ENCODE measurements at places on chromosomes 1 and 21. TPM values are rescaled to one million over a fixed set of nuclear protein-coding genes. Genes with fewer than 3 reads are reported as not detected.

PEAR1 gene
- polyA plus RNA-seq, result 0.03 TPM

- no peaks in the 10 kb centered on the region for H3K4me1 ChIP-seq
- no peak overlapping the region for H3K27ac ChIP-seq
- no peak overlapping the region for H3K4me3 ChIP-seq
- no peaks in the 10 kb centered on the region for H3K27me3 ChIP-seq
Observed at GRCh38 chr1:229596925-229597699, 28.8 kb downstream of the TAF5L start.

LCE6A gene
- polyA plus RNA-seq, result not detected

SETDB1 gene
- 57.4 TPM for polyA plus RNA-seq

DNA sequence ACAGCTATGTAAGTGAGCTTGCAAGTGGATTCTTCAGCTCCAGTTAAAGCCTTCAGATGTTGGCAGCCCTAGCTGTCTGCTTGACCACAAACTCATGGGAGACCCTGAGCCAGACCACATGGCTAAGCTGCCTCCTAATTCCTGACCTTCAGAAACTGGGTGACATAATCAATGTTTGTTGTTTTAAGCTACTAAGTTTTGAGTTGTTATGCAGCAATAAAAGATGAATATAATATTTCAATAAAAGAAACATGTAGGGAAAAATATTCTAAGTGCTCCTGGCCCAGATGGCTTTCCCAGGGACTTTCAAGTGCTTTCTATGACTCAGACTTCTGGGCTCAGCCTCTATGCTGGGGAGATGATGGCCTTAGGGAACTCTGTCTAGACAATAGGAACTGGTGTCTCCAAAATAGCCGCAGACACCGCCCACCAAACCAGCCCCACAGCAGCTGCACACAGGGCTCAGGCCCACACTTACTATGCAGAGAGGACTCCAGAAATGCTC, 20.3 kb upstream of the AZIN2 start:
- no peak overlapping the region for H3K4me3 ChIP-seq
- no peaks in the 10 kb centered on the region for H3K27me3 ChIP-seq
- H3K27ac ChIP-seq, result no peak overlapping the region
- H3K36me3 ChIP-seq, result no peaks in the 10 kb centered on the region
- no peak for DNase-seq

- H3K36me3 ChIP-seq, result peaks cover 2% of the 10 kb centered on the region
- no peaks in the 10 kb centered on the region for H3K27me3 ChIP-seq
- no peak overlapping the region for H3K27ac ChIP-seq
- H3K4me1 ChIP-seq, result peaks cover 3% of the 10 kb centered on the region
Observed at GRCh38 chr1:45942411-45942810, 139.0 kb downstream of the MAST2 start.

GRCh38 chr1:173424143-173424542, 53.0 kb upstream of the PRDX6 start:
- H3K27me3 ChIP-seq, result no peaks in the 10 kb centered on the region
- DNase-seq, result no peak
- H3K27ac ChIP-seq, result no peak overlapping the region
- no peaks in the 10 kb centered on the region for H3K36me3 ChIP-seq
- peaks cover 5% of the 10 kb centered on the region for H3K4me1 ChIP-seq

YARS1 gene
- polyA plus RNA-seq, result 33.0 TPM

- no peak overlapping the region for H3K27ac ChIP-seq
- H3K4me1 ChIP-seq, result no peaks in the 10 kb centered on the region
- H3K36me3 ChIP-seq, result no peaks in the 10 kb centered on the region
Observed at GRCh38 chr1:226786550-226786949, 47.5 kb upstream of the ITPKB start.

DNA sequence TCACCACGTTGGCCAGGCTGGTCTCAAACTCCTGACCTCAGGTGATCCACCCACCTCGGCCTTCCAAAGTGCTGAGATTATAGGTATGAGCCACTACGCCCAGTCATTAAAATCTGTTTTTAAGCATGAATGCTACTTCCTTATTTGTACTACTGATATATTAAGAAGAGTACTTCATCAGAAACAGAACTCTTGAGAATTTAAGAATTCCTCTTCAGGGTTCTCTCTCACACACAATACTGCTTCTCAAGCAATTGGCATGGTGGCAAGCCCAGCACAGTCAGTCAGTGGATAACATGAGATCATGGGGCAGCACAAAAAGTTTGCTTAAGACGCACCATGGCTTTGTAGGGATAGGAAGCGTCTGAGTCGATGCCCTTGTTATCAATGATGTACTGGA, 14.1 kb downstream of the CTSS start:
- H3K4me3 ChIP-seq, result no peak overlapping the region

WNT2B gene
- polyA plus RNA-seq, result 0.54 TPM

DNA sequence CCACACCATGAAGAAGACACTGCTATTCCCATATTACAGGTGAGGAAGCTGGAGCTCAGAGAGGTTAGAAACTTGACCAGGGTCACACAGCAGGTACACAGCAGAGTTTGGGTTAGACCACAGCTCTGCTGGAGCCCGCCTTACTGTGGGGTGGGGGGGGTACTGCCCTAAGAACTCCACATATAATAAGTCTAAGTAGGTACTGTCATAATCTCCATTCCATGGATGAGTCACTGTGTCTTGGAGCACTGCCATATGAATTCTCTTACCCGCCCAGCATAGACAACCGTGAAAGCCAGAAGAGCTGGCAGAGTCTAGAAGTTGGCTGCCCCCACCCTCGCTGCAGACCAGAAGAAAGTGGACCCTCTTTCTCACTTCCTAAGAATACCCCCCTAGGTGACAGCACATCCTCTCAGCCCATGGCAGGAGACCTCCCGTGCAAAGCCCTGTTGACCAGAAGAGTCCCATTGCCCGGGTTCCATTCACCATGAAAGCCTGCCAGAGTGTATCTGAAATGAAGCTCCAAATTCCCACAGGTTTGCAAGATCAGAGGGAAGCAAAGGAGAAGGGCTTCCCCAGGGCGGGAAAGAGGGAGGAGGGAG, 5.2 kb upstream of the PLA2G2D start:
- no peak overlapping the region for H3K4me3 ChIP-seq
- DNase-seq, result no peak
- no peak overlapping the region for H3K27ac ChIP-seq
- H3K27me3 ChIP-seq, result no peaks in the 10 kb centered on the region

DNA sequence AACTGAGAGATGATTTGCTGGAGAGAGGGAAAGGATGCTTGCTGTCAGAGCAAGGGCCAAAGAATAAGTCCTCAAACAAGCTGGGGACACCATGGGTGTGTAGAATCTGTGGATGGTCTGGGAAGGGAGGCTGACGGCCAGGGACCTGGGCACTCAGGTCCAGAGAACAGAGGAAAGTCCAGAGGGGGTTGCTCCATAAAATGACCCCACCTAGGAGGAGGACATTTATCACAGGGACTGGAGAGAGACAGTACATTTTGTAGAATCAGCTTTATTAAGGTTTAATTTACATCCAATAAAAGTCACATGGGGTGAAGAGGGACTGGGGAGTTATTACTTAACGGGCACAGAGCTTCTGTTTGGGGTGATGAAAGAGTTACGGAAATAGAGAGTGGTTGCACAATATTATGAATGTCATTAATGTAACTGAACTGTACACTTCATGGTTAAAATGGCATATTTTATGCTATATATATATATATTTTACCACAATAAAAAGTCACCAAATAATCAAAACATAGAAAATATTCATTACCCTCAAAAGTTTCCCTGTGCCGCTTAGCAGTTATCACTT, 73.0 kb upstream of the ABCD3 start:
- no peak for DNase-seq
- no peak overlapping the region for H3K27ac ChIP-seq
- H3K36me3 ChIP-seq, result no peaks in the 10 kb centered on the region
- no peak overlapping the region for H3K4me3 ChIP-seq
- H3K27me3 ChIP-seq, result no peaks in the 10 kb centered on the region
- no peaks in the 10 kb centered on the region for H3K4me1 ChIP-seq

RHOU gene
- polyA plus RNA-seq, result 0.09 TPM

FALEC gene
- polyA plus RNA-seq, result 1.1 TPM

DNA sequence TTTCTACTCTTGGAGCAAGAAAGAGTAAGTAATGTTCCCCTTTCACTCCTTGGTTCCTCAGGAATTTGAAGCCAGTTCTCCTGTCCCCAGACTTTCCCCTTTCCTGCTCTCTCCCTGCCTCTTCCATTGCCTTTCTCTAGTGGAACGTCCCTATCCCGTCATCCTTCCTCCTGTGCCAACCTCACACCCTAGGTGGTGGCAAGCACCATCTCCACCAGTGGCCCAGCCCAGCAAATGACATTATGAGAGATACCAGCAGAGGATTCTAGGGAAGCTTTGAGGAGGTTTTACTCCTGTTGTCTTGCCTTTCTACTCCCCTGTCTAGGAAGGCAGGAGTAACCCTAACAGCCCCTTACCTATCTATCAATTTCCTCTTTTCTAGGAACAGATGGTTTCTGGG, 8.1 kb upstream of the TACSTD2 start:
- H3K4me3 ChIP-seq, result no peak overlapping the region
- no peaks in the 10 kb centered on the region for H3K36me3 ChIP-seq
- no peaks in the 10 kb centered on the region for H3K4me1 ChIP-seq
- no peak overlapping the region for H3K27ac ChIP-seq
- no peak for DNase-seq

DNA sequence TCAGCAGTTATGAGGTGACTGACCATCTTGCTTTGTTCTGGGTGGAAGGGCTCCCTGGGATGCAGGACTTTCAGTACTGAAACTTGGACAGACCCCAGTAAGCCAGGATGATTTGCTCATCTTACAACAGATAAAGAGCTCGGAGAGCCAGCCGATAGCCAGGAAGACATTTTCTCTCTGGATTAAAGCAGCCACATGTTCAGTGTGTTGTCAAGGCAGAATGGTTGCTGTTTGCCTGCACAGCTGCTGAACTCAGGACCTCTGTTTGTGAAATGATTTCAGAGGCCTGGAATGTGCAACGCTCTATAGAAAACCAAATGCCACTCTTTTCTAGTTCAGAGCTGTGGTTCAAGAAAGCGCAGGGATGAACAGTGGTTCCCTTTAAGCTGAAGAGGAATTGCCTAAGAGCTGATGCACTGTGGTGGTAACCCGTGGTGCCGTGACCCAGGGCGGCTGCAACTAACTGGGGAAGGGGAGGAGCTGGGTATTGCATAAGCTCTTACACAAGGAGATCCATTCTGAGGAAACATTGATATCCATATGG, 40.7 kb downstream of the CASQ2 start:
- no peak overlapping the region for H3K27ac ChIP-seq
- H3K4me3 ChIP-seq, result no peak overlapping the region

DNA sequence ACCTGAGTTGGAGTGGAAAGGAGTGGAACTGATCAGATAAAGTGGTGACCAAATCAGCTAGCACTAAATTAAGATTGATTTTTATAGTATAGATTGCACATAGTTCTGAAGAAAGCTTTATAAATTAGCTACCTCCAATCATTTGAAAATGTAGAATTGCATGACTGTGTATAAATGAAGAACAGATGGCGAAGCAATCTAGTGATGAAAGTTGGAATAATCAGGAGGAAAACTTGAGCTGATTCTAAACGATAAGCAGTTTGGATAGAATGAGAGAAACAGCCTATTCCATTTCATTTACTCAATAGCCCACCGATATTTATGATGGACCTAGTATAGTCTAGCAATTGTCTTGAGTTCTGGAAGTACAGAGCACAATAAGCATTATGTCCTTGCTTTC, 661.5 kb downstream of the PLA2G4A start:
- H3K27me3 ChIP-seq, result no peaks in the 10 kb centered on the region
- H3K27ac ChIP-seq, result no peak overlapping the region
- H3K36me3 ChIP-seq, result no peaks in the 10 kb centered on the region

LCE2B gene
- polyA plus RNA-seq, result not detected

GRCh38 chr1:42963378-42964043, 4.8 kb upstream of the SLC2A1 start:
- H3K4me1 ChIP-seq, result peaks cover 36% of the 10 kb centered on the region
- no peaks in the 10 kb centered on the region for H3K36me3 ChIP-seq
- no peak overlapping the region for H3K4me3 ChIP-seq
- no peaks in the 10 kb centered on the region for H3K27me3 ChIP-seq

DNA sequence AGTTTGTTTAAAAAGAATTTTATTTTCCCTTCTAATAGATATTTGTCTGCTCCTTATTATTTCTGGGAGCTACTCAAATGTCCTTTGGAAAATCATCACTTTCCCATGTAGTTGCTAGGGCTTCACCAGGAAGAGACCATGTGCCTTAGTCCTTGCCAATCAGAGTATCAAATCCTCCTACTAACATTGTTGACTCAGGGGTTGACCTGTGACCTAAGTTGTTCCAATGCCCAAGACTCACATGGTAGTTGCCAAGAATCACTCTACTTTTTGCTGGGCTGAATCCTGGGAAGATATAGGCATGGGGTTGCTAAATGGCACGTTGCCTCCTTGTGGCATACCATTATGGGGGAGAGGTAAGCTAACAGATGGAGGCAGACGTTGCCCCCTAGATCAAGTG, 58.2 kb upstream of the FOXD3 start:
- H3K36me3 ChIP-seq, result no peaks in the 10 kb centered on the region
- peaks cover under 1% of the 10 kb centered on the region for H3K27me3 ChIP-seq
- no peak overlapping the region for H3K27ac ChIP-seq
- H3K4me3 ChIP-seq, result no peak overlapping the region

GRCh38 chr1:8011923-8012858, 13.9 kb downstream of the ERRFI1 start:
- H3K4me1 ChIP-seq, result peaks cover 4% of the 10 kb centered on the region
- no peak overlapping the region for H3K27ac ChIP-seq
- no peak for DNase-seq
- H3K36me3 ChIP-seq, result no peaks in the 10 kb centered on the region
- peaks cover 13% of the 10 kb centered on the region for H3K27me3 ChIP-seq

LRRC71 gene
- polyA plus RNA-seq, result not detected

- H3K27me3 ChIP-seq, result no peaks in the 10 kb centered on the region
- H3K36me3 ChIP-seq, result no peaks in the 10 kb centered on the region
- no peak overlapping the region for H3K27ac ChIP-seq
Observed at GRCh38 chr1:7220007-7220406, 434.8 kb downstream of the CAMTA1 start.

DNA sequence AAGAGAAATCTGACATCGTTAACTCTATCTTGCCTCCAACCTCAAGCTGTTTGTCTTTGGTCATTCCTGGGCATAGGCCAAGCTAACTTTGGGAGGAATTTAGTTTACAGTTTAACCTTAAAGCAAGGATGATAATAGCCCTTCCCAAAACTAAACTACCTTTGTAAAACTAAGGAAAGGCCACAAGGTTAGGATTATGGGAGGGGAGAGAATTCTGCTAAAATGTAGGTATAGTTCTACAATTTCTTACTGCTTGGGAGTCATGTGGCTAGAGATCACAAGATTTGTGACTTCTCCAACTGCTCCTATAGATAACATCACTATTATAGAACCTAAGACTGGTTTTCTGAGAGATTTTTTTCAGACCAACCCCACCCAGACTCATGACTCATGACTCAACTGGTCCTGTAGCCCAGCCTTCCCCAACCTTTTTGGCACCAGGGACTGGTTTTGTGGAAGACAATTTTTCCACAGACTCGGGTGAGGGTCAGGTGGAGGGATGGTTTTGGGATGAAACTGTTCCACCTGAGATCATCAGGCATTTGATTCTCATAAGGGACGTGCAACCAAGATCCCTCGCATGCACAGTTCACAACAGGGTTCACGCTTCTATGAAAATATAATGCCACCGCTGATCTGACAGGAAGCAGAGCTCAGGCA, 70.7 kb upstream of the MUTYH start:
- no peaks in the 10 kb centered on the region for H3K27me3 ChIP-seq
- H3K4me1 ChIP-seq, result peaks cover 61% of the 10 kb centered on the region
- H3K4me3 ChIP-seq, result no peak overlapping the region

GRCh38 chr1:106699433-106699832, 357.0 kb upstream of the PRMT6 start:
- H3K4me3 ChIP-seq, result no peak overlapping the region
- H3K36me3 ChIP-seq, result no peaks in the 10 kb centered on the region
- no peak overlapping the region for H3K27ac ChIP-seq
- no peak for DNase-seq
- H3K27me3 ChIP-seq, result no peaks in the 10 kb centered on the region

Measured in B cell (primary cell).